GM23338 (cell line): ENCODE measurements at places on chromosomes 1 and 21.
A peak's percentile ranks its signal among the peaks of the same experiment; 100 is the strongest.

- DNase-seq, result no peak
These were observed 24.8 kb downstream of the CSF1 start for GRCh38 chr1:109935451-109935900.

GRCh38 chr1:155657463-155657862 lies 31.1 kb downstream of the YY1AP1 start:
- no peak for DNase-seq

DNA sequence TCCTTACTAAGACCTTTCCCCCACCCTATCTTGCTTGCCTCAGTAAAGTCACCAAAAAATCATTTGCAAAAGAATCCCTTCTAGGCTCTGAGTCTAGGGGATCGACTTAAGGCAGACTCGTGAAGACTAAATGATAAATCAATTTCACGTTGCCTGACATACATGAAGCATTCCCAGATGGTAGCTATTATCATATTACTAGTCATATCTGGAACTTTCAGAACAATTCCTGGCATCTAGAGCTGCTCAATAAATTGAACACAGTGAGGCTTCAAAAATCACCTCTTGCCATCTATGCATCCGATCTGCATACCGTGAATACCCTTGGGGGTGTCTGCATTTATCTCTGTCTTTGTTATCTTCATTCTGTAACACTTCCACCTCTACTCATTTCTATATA lies 49.6 kb upstream of the DAB1 start:
- DNase-seq, result no peak

- no peak for DNase-seq
These were observed 8.7 kb downstream of the SH3BP5L start for GRCh38 chr1:248817065-248817464.

DNA sequence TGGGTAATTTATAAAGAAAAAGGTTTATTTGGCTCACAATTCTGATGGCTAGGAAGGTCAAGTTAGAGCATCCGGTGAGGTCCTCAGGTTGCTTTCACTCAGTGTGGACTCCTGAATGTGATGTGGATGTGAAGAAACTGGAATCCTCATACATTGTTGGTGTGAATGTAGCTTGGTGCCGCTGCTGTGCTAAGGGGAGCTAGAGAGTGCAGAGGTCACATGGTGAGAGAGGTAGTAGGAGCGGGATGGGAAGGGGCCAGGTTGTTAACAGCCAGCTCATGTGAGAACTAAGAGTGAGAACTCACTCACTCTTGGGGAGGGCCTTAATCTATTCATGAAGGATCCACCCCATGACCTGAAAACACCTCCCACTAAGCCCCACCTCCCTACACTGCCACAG lies 21.8 kb downstream of the ITSN1 start:
- no peak for DNase-seq

DNA sequence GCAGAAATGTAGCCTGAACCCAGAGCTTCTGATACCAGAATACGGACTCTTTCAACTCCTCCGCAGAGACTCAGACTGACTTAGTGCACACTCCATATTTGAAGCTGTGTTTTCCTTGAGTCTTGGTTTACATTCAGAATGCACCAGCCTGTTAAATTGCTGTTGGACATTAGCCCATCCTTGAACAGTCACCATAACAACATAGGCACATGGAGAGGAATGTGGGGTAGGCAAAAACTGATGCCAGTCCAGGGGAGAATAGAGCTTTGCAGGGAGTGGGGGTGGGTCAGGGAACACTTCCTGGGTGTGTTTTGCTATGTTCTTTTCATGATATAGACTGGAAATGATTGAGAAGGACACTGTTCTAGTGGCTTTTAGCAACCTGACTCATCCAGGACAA lies 76.3 kb upstream of the CACNA1E start:
- no peak for DNase-seq

DNA sequence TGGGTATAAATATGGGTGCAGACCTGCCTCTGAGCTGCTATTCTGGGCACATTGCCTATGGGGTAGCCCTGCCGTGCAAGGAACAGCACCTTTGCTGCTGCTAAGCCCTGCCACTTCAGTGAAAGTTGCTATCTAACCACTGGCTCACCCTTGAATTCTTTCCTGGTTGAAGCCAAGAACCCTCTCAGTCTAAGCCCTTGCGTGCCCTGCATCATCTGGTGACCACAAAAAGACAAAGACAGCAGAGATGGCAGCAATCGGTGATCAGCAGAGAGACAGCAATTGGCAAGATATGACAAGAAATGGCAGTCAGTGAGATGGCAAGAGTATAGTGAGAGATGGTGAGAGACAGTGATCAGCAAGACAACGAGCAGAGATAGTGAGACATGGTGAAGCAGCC lies 418.3 kb downstream of the MATN1 start:
- no peak for DNase-seq

GRCh38 chr1:84644472-84644871 lies 45.8 kb downstream of the SSX2IP start:
- no peak for DNase-seq

DNA sequence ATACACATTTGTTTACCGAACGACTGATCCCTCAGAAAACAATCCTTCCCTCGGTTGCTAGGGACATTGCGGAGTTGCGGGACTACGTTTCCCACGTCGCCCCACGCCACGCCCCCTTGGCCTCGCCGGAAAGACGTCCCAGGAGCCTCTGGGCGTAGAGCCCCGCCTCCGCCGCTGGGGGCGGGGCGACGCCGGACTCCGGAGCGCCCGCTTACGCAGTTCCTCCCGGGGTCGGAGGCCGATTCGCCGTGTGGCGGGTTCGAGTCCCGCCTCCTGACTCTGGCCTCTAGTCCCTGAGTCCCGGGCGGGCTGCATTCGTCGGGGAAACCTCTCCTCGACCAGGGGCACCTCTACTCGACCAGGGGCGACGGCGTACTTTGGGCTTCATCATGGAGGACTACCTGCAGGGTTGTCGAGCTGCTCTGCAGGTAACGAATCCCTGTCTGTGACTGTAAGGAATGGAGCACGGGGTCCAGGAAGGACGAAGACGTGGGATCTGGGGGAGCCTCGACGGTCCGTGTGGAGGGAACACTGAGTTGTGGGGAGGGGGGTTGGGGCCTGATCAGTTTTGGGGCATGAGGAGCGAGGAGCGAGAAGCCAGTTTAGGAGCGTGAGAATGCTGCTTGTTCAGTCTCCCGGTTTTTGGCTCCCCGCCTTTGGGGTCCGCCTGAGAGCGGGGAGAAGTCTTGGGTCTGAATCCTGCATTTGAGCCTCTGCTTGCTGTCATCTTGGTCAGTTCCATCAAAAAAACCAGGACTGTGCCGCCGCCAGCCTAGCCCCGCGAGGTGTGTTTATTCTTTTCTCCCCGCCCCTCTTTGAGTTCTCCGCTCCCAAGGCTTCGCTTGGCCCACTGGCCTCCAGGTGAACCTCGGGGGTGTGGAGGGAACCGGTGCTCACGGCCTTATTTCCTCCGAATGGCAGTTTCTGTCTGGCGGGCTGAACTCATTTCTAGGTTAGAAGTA lies at the start of gene PRUNE1:
PRUNE1 (plus strand) TSS at position 206 of the 962 bp plus-strand sequence; CDS start at position 390, 184 bp downstream.
- peak; percentile 98 for DNase-seq

DNA sequence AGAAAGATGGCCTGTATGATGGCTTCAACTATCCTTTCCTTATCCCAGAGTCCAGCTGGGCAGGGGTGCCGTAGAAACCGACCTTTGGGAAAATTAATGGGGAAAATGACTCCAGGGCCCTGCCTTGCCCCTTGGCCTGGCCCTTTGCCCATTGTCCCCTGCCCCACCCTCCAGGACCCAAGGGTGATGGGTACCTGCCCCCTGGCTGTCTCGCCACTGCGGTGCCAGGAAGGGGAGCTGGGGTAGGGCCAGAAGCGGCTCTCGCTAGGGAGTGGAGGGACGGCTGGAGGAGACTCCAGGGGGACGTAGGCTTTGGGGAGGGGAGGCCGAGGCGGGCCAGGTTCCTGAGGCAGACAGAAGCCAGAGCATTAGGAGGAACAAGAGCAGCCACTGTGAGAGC lies 29.1 kb upstream of the GOLT1A start:
- DNase-seq, result no peak

GRCh38 chr1:53294061-53294460 lies 33.8 kb downstream of the LRP8 start:
- no peak for DNase-seq

DNA sequence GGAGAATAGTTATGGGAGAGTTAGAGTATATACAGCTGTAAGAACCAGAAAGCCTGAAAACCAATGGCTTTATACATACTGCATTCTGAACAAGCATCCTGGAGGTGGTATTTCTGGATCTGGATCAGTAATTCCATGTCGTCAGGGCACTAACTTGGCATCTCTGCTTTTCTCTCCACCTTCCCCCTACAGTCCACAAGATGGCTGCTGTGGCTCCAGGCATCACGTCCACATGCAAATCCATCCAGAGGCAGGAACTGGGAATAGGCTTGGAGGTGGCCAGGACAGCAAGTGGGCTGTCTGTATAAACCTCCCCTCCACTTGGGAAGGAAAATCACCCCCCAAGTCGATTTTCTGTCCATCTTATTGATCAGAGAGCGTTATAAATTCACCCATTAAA lies 86.2 kb upstream of the WDR26 start:
- DNase-seq, result no peak

GRCh38 chr1:64112281-64112680 lies 91.1 kb upstream of the UBE2U start:
- no peak for DNase-seq

- DNase-seq, result no peak
These were observed 282.9 kb downstream of the PTGER3 start for GRCh38 chr1:70764747-70765146.

DNA sequence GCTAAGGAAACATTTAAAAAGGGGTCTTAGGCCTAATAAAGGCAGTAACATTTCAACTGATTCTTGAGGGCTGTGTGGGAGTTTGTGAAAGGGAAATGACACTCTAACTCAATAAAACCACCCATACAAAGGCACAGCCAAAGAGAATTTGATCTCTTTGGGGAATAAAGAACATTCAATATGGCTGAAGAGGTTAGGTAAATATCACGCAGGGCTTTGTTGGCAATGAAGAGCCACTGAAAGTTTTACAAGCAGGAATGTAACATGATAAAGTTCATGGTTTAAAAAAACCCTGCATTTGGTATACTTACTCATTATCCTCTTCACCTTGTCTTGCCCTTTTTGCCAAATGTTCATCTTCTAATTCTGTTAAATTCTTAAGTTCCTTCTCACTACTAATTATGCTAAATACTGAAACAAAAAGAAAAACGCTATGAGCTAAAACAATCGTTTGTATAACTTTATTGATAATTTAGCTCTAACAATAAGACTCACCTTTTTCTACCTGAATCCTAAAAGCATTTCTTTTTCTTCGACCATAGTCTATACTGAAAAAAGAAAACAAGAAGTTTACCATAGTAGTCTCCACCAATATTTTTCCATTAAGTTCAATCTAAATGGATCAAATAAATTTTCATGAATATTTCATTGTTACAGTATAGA lies 12.5 kb downstream of the NVL start:
- no peak for DNase-seq

GRCh38 chr21:14306126-14306907 lies 76.6 kb downstream of the HSPA13 start:
- DNase-seq, result no peak

GRCh38 chr1:165240492-165240891 lies 116.0 kb downstream of the LMX1A start:
- DNase-seq, result no peak

GRCh38 chr21:45636951-45637646 lies 6.4 kb upstream of the PCBP3 start:
- DNase-seq, result no peak

DNA sequence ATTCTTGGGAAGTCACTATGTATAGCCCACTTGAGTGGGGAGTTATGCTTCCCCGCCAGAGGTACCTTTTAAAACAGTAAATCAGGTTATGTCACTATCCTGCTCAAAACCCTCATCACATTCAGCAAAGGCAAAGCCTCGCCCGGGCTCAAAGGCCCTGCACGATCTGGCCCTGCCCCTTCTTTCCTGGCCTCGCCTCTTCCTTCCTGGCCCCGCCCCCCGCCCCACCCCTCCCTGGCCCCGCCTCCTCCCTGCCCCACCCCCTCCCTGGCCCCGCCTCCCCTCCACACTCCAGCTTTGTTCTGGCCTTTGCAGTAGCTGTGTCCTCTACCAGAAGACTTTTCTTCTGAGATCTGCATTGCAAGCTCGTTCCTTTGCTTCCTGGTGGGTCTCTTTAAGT lies 6.6 kb downstream of the LDLRAD2 start:
- DNase-seq, result peak; percentile 81

DNA sequence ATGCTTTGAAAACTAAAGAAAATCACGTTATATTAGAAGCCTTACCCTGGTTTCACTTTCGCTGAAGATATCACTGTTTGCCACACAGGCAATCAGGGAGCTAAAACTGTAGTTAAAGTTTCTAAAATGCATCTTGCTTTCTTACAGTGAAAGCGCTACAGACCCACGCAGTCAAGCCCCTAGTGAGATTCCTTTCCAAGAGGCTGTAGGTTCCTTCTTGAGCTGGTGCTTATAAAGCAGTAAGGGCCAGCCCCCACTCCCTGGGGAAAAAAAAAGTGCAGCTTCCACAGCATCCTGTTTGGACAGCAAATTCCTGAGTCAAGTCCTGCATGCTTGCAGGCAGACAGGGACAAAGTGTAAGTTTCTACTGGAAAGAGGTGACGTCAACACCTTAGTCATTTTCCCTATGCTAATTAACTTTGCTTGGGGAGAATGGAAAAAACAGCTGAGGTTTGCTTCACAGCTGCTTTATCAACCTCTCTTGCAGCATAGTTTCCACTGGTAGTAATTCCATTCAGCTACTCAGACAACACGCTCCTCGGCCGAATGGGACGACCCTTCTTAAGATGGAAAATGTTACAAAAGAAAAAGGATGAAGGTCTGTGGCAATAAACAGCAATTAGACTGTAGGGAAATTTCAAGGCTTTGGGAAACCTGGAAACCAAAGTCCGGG lies 14.7 kb upstream of the KCNE1 start:
- peak; percentile 85 for DNase-seq

DNA sequence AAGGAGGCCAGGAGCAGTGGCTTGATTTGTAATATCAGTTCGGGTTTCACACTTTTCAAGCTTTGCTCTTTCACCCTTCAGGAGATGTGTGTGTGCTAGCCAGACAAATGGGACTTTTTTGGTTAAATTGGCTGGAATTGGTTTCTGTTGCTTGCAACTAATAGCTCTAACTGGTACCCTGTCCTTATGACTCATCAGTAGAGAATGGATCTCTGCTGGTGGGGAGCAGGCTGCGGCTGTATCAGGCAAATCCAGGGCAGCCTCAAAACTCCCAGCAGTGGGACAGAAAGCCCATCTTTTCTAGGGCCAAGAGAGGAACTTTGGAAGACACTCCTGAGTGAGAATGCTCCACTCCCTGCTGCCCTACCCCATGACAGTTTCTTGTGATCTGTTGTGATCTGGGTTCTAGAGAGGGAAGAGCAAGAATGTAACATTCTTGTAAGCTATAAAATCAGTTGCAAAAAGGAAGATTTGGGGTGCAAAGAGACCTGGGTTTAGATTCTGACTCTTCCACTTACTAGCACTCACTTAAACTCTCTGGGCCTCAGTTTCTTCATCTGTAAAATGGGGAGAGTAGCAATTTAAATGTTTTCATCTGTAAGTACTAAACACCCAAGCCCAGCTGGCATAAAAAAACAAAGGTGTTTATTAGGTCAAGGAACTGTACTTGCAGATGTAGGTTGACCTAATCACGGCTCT lies 257.0 kb upstream of the TMEM51 start:
- DNase-seq, result no peak

DNA sequence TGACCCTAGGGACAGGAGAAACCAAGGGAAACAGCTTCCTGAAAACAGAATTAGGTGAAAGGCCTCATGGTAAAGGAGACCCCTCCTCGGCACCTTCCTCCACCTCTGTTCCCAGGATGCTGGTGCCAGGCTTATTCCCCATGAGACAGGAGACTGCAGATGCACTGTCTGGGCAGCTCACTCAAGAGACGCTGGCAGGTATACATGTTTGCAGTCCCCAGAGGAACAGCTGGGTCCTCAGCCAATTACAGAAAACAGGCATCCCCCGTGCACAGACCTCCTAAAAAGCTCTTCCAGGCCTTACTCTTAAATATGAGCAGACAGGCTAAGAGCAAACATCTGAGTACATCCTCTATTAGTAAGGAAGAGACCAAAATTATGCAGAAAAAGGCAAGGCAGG lies 6.5 kb downstream of the CCSAP start:
- DNase-seq, result no peak
